NCI-H2107 (cell line): ENCODE measurements at places on chromosomes 12 and 14.

GRCh38 chr14:58944343-58944967 lies 244.0 kb upstream of the DAAM1 start:
- peak; percentile 58 for DNase-seq

DNA sequence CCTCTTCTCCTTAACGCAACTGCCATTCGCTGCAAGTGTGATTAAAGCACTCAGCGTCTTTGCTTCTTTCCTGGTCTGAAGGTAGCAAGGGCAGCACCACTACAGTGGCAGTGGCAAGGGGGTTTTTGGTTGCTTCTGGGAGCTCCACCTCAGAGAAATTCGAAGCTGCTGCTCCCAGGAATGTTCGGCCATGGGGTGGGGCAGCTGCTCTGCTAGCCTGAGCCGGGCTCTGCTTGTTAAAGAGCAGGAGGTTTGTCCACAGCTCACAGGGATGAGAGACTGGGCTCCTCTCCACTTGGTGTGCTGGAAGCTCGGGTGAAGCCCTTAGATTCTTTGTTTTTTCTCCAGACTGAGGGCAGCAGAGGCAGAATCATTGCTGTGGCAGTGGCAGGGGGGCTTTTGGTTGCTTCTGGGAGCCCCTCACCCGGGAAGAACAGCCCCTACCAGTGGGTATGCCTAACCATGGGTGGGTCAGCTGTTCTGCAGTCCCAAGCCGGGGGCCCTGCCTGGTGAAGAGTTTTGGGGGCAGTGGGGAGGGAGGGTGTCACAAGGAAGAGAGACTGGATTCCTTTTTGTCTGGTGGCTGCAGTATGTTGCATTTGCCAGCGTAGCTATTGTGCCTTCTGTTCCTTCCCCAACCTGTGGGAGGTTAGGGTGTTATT lies 340.2 kb downstream of the AEBP2 start:
- no peak for DNase-seq

DNA sequence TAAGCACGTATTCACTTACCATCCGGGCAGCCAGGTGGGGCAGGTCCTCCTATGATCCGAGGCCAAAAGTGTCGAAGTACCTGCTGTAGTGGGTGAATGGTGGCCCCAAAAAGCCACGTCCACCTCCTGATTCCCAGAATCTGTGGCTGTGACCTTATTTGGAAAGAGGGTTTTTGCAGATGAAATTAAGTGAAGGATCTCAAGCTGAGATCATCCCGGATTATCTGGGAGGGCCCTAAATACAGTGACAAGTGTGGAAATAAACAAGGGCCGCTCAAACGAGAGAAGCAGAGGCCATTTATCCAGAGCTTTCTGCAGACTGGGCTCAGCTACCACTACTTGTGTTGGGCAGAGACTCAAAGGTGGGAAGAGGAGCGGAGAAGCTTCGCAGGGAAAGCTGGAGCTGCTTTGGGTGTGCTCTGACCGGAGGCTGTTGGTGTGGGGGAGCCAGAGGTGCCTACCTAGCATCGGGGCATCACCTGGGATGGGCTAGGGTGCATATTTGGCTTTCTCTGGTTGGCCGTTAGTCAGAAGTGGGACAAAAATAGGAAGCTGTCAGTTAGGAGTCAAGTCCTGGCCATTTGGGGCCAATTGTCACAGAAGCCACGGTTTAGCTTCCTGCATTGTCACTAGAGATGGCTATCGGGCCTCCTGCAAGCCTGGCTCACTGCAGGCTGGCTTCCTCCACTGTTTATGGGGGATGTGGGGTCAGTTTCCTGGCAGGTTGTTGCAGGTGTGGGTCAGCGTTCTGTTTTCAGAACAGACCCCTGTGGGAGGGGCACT lies 27.8 kb upstream of the DLK1 start:
- DNase-seq, result no peak

DNA sequence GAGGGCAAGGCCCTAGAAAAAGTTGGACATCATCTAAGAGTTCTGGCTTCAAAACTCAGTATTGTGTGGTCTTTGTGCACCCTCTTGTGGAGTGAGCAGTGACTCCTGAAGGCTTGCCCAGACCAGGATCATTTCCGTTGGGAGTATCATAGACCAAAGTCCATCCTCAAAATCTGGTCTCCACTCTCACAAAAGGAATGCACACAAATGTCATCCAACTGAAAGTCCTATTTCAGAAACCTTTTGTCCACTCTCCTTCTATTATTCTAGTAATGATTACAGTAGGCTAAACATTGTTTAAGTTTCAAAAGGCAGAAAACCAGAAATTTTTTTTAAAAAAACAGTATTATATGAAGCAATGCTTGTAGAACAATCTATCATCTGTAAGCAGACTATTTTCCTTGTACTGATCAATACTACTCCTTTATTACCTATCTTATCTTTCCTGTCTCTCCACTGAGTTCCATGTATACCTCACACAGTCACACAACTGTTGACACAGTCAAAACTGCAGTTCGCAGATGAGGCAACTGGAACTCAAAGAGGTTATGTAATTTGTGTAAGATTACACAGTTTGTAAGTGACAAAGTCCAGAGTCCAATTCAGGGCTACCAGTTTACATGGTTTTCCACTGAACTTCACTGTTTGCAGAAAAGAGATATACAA lies 41.4 kb downstream of the COX16 start:
- peak; percentile 69 for DNase-seq

DNA sequence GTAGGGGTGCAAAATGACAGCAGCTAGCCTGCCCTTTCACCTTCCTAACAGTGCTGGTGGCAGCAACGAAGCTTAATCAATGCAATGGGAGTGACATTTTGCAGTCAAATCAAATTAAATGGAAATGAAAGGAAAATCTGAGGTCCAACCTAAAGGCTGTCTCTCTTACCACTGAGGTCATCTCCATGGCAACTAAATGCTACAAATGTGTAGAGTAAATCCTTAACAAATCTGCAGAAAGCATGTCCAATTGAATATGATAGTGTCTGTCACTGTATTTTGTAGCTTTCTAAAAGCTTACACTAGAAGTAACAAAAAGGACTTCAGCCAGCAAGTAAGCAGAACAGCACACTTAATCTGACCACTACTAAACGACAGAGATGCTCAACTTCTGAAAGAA lies 488.8 kb downstream of the BCAT1 start:
- DNase-seq, result no peak

GRCh38 chr12:50609292-50609874 lies 104.6 kb downstream of the DIP2B start:
- DNase-seq, result no peak

- no peak for DNase-seq
These were observed 167.5 kb upstream of the PRICKLE1 start for GRCh38 chr12:42756841-42757623.

- no peak for DNase-seq
These were observed 96.7 kb upstream of the PLEKHA5 start for GRCh38 chr12:19032826-19033225.

- no peak for DNase-seq
These were observed 124.3 kb downstream of the FBXL14 start for GRCh38 chr12:1470051-1470450.

GRCh38 chr12:47867495-47867941 lies 37.3 kb downstream of the VDR start:
- no peak for DNase-seq
